C1 segment of cervical spinal cord (tissue), 14 donors: ENCODE measurements at places on chromosomes 3 and 15.

DNA sequence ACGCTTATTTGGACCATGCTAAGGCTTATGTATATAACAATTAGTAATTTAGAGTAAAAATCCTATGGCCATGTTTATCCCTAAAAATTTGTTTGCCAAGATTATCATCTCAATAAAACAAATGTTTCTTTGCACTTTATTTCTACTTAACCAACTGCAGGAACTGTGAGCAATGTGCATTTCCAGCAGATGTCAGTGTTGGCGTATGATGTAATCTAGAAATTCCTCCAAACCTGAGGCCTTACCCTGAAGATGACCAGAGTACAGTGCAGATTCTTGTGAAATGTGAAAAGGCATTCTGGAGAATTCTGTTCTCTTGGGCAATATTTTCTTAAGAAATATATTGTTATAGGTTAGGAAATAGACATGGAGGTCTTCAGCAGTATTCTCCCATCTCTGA lies 205.9 kb downstream of the MBNL1 start:
- DNase-seq: no peak

- no peak for DNase-seq
Observed at GRCh38 chr3:129046037-129046731, 14.4 kb upstream of the GP9 start.

GRCh38 chr15:75454471-75455378 lies 3.2 kb upstream of the SIN3A start:
- peak; percentile 83 for DNase-seq

DNA sequence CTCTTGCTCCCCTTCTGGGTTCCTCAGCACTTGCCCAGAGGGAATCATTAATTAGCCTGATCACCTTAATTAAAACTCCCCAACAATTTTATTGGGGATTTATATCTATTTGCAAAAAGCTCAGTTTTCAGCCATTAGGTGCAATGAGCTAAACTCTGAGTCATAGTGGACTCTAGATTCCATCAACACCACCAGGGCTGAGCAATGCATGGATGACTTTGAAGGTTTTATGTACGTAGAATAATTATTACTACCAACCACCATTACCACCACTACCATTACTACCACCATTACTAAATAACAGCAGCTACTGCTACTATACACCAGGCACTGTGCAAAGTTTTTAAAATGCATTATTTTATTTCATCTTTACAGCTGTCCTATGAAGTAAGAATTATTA lies 81.2 kb downstream of the ZNF621 start:
- DNase-seq: no peak

DNA sequence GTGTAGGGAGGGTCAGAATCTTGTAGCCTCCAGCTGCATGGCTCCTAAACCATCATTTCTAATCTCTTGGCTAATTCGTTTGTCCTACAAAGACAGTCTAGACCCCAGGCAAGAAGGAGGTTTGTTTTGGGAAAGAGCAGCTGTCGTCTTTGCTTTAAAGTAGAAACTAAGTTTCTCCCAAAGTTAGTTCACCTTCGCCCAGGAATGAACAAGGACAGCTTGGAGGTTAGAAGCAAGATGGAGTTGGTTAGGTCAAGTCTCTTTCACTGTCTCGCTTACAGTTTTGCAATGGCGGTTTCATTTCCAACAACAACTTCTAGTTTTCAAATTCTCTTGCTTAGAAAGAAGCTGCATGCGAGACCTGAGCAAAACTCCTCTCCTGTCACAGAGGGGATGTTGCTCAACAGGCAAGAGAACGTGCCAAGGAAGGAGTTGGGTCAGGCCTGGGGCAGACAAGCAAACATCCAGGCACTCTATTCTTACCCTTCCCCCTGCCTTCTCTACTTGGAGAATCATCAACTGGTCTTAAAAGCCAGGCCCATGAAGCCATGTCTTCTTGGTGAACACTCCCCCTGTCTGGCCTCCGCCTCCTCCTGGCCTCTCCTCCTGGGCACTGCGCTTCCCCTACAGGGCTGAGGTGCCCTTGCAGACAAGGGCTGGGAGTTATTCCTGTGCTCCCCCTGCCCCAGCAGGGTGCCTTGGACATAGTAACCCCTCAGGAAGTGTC lies 57.6 kb downstream of the TMEM44 start:
- DNase-seq: no peak

- no peak for DNase-seq
Observed at GRCh38 chr3:94137377-94137776, 74.5 kb downstream of the NSUN3 start.

DNA sequence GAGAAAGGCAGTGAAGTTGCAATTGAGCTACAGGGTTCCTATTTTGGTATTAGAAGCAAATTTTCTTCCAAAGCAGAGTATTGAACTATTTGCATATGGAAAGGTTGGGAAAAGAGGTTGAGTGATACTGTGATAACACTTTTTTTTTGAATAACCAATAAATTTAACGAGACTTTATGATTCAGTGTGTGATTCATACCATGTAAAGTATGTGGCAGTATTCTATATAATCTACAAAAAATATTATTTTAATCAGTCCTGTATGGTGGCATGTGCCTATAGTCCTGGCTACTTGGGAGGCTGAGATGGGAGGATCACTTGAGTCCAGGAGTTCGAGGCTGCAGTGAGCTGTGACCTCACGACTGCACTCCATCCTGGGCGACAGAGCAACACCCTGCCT lies 206.9 kb downstream of the BBX start:
- no peak for DNase-seq

- no peak for DNase-seq
Observed at GRCh38 chr15:63920504-63921175, 86.9 kb upstream of the HERC1 start.

DNA sequence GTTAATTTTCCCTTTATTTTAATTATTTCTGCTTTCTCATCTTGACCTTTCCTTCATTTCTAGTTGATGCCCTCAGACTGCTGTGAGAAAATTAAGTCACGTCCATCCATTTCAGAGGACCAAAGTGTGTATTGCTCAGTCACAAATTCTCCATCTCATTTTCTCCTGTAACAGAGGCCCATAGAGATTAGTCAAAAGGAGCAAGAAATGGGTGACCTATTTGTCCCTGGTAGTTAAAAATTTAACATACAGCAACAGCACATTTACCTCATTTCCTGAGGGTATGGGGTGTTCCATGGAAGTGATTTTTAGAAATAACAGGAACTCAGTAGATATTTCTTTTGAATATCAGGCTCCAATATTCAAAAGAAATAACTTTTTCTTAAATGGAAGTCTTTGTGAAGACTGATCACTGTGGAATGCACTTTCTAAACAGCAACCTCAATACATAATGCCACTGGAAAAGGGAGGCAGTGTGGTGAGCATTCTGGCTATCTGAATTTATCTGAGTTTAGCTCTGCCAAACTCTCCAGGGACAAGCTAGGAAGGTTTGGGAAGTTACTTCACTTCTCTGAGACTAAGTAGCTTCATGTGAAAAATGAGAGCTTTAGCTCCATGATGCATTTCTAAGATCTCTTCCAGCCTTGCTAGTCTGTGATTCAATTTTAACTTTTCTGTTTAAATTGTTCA lies 808.2 kb downstream of the SQOR start:
- DNase-seq: no peak

- DNase-seq: no peak
Observed at GRCh38 chr15:37594417-37594816, 340.0 kb upstream of the TMCO5A start.

DNA sequence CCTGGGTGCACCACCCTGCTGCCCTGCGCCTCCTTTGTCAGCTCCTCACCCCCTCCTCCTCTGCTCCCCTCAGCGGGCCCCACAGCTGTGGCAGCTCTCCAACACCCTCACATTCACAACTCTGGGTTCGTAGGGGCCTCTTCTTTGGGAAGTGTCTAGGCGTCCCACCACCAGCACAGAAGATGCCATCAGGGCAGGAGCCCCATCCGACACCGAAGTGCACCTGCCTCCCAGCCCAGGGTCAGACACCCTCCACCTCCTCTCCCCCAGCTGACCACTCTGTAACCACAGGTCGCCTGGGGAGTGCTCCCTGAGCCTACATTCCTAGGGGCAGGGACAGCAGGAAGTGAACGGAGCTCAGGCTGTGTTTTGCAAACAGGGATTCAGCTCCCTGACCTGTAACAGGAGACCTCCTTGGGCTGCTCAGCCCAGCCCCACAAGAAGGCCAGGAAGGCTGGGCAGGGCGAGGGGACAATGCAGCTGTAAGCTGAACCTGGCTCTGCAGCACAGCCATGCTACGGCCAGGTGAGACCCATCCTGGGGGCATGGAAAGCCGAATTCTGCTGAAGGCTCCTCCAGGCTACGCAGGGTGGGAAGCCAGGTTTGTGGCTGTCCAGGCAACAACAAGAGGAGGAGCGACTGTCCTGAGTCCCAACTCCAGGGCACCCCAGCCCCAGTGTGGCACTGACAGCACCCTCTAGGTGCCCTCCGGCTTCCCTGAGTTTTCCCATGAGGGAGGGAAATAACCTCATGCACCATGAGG lies 269.0 kb downstream of the GOLGA6L6 start:
- no peak for DNase-seq

DNA sequence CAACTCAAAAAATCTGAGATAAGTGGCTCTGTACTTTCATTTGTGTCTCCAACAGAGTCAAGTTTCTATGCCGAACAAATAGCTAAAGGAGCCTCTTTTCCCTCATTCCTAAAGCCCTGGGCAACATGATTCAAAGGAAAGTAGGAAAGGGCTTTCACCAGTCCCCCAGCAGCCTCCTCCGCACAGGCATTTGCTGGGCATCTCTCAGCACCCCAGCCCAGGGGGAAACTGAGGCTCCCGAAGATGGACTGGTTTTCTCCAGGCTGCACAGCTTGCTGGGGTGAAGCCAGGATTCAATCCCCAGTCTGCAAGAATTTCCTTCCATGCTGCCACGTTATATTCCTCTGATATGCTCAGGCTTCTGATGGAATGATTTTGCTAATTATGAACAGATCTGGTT lies 163.8 kb downstream of the OCA2 start:
- no peak for DNase-seq

GRCh38 chr15:34951993-34952392 lies 17.5 kb downstream of the AQR start:
- DNase-seq: no peak

DNA sequence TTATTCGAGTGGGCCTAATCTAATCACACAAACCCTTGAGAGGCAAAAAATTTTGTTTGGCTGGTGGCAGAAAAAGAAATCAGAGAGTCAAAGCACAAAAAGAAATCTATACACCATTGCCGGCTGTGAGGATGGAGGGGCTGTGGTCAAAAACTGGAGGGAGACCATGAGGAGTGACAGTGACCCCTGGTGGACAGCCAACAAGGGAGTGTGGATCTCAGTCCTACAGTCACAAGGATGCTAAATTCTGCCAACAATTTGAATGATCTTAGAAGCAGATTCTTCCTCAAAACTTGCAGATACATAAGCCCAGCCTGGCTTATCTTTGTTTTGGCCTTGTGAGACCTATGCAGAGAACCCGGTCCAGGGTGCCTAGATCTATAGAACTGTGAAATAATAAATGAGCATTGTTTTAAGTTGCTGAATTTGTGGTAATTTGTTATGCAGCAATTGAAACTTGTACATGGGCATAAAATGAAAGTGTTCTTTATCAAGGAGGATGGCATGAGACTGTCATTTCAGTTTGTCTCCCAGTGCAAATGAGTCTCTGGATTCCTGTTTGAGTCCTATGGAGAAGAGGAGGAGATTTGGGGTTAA lies 103.0 kb upstream of the ARHGEF26 start:
- no peak for DNase-seq

- no peak for DNase-seq
Observed at GRCh38 chr3:102237838-102238237, 197.0 kb upstream of the ZPLD1 start.

DNA sequence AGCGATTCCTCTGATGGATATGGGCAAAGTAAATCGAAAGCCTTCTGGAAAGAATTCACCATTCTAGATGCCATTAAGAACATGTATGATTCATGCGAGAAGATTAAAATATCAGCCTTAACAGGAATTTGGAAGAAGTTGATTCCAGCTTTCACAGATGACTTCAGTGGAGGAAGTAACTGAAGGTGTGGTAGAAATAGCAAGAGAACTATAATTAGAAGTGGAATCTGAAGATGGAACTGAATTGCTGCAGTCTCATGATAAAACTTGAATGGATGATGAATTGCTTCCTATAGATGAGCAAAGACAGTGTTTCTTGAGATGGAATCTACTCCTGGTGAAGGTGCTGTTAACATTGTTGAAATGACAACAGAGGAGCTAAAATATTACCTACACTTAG lies 30.1 kb upstream of the TBC1D23 start:
- no peak for DNase-seq

GRCh38 chr15:26838742-26839460 lies 28.0 kb upstream of the GABRA5 start:
- no peak for DNase-seq

GRCh38 chr15:43316016-43316970 lies 14.1 kb downstream of the LCMT2 start:
- DNase-seq: no peak

- DNase-seq: no peak
Observed at GRCh38 chr3:157394411-157394810, 42.2 kb upstream of the PTX3 start.

DNA sequence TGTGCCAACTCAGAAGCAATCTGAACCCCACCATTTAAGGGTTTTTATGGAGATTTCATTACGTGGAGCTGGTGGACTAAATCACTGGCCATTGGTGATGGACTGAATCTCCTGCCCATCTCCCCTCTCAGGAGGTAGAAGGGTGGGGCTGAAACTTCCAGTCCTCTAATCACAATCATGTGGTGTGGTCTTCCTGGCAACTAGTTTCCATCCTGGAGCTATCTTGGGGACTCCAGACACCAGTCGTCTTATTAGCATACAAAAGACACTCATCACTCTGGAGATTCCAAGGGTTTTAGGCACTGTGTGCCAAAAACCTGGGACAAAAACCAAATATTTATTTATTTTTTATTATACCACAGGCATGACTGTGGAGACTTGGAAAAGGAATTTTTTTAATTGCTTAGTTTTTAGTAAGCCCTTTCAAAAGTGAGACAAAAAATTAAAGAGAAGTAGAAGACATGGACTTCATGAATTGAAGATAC lies 203.6 kb downstream of the WNT5A start:
- no peak for DNase-seq

- DNase-seq: no peak
Observed at GRCh38 chr15:67744331-67745072, 80.8 kb upstream of the SKOR1 start.

DNA sequence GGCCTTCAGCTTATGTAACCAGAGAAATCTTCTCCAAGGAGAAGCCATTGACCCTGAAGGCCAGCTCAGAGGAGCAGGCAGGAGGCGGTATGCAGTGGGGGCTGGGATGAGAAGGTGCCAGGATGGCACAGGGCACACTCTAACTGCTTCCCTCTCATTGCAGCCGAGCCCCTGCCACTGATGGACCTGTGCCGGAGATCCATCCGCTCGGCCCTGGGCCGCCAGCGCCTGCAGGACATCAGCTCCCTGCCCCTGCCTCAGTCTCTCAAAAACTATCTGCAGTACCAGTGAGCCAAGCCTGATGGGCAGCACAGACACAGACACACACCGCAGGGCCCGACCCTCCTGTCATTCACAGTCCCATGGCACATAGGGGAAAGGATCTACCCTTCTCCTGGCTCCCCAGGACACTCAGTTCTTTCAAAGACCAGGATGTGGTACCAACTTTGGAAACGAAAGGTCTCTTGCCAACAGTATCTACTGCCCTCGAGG lies 84.6 kb upstream of the PXYLP1 start:
- DNase-seq: no peak
